ENCODE measurements at places on chromosomes 13 and 19.

DNA sequence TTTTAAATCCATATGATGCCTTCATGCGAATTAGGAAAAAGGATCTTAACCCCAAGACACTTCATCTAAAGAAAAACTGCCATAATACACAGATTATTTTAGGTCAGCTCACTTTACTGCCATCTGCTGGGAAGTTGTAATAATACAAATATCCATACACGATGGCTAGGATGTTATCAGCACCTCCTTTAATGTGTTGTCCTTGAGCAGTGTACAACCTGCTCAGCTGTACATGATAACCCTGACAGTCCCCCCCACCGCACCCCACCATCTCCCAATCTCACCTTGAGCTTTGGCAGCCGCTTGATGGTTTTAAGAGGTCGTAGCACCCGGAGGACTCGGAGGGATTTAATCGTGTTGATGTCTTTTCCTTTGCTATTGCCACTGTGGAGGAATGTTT is 112.2 kb downstream of the IER2 start:
- DNase-seq = peak; percentile 55

GRCh38 chr13:34420702-34421346 is 521.2 kb upstream of the NBEA start:
- DNase-seq = no peak

GRCh38 chr13:44350775-44351504 is 22.7 kb upstream of the SERP2 start:
- DNase-seq = no peak

GRCh38 chr13:112880221-112880641 is 88.8 kb upstream of the MCF2L start:
- DNase-seq = no peak

DNA sequence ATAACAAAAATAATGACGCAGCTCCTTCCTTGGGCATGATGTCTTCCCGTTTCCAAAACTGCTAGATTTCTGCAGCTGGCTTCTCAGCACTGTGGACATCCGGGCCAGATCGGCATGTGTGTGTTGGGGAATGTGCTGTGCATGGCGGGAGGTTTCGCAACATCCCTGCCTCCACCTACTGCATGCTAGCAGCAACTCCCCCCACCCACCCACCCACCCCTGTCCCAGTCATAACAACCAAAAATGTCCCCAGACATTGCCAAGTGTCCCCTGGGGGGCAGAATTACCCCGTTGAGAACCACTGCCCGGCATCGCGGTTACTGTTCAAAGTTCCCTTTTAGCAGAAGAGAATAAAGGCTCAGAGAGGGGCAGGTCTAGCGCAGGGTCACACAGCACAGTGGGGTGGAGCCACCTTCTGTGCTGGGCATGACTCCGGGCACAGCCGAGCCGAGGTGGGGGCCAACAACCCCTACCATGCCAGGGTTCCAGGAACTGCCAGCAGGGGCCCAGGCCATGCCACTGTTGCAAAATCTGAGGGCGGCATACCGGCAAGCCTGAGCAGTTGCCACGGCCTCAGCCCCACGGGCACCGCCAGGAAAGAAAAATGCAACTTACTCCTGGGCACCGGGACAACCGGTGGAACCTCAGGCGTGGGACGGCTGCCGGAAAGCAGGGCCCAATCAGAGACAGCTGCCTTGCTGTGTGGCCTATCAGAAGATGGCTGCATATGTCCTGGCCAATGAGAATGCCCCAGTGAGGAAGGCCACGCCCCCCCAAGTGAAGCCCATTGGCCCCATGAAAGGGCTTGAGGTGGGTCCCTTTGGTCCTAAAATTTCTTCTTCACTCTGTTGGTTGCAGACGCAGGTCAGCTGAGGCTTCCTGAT is 22.5 kb upstream of the NFIC start:
- DNase-seq = no peak

- DNase-seq = no peak
Observed at GRCh38 chr13:87798536-87798935, 127.4 kb downstream of the SLITRK5 start.

GRCh38 chr13:113338451-113338850 is 25.5 kb downstream of the GRTP1 start:
- no peak for DNase-seq

DNA sequence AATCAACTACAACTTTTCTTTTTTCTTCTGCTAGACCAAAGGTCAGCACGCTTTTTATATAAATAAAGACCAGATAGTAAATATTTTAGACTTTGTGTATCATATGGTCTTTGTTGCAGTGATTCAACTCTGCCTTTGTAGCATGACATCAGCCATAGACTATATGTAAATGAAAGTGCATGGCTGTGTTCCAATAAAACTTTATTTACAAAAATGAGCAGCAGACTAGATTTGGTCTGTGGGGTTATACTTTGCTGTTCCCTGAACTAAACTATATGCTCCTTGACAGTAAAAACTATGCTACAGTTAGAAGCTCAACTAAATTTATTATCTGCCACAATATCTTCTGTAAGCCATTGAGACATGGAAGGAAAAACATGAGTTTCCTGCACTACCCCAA is 100.0 kb downstream of the RNASEH2B start:
- no peak for DNase-seq

DNA sequence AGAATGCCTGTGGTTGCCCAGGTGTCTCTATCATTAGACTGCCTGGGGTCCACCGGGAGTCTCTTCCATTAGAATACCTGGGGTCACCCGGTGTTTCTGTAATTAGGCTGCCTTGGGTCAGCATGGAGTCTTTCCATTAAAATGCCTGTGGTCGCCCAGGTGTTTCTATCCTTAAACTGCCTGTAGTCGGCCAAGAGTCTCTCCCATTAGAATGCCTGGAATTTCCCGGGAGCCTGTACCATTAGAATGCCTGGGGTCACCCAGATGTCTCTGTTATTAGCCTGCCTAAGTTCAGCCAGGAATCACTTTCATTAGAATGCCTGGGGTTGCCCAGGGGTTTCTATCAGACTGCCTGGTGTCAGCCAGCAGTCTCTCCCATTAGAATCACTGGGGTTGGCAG is 1492.8 kb downstream of the UQCRFS1 start:
- DNase-seq = no peak

GRCh38 chr13:50512474-50513299 is 330.8 kb downstream of the DLEU7 start:
- DNase-seq = peak; percentile 57

- no peak for DNase-seq
Observed at GRCh38 chr19:4233282-4233853, 4.0 kb downstream of the EBI3 start.

DNA sequence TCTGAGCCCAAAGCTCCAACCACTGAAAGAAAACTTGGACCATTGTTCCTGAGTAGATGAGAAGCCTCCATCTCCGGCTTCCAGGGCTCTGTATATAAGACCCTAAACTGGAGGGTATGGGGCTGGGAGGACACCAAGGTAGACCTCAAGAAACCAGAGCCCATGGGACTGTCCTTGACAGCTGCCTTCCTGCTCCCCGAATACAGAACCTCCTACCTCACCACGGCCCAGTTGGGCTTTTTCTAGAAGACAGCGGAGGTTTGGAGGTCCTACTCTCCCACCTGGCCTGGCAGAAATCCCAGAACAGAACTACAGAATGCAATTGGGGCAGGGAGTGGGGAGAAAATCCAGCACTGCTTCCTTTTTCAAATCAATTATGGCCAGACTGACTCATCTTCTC is 177.3 kb upstream of the ZNF507 start:
- DNase-seq = no peak

DNA sequence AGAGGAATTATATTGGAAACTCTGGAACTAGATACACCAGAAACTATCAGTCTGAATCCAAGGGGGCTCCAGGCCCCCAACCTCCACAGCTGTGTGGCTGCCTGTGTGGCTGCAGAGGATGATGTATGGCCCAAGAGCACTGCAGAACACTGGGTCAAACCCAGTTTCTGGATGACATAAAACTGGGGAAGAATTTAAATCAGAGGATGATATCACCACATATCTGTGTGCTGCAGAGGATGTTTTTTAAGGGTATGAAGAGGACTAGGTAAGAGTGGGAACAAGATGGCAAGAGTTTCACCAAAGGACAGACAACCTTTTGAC is 226.4 kb downstream of the SUCLA2 start:
- DNase-seq = no peak

DNA sequence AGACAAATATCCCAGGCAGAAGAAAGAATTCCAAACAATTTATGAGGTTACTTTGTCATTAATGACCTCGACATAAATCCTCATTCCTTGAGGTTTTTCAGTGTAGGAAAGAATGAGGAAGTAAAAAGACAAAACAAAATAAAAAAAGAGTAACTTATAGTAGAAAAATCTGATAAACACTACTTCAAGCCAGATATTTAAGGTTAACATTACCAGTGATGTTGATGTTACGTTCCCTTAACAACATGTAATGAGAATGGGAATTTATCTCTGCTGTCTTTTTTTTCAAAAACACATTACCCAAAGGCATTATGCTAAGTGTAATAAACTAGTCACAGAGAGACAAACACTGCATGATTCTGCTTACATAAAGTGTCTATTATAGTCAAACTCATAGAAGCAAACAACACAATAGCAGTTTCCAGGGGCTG is 935.1 kb downstream of the SLITRK1 start:
- DNase-seq = no peak

DNA sequence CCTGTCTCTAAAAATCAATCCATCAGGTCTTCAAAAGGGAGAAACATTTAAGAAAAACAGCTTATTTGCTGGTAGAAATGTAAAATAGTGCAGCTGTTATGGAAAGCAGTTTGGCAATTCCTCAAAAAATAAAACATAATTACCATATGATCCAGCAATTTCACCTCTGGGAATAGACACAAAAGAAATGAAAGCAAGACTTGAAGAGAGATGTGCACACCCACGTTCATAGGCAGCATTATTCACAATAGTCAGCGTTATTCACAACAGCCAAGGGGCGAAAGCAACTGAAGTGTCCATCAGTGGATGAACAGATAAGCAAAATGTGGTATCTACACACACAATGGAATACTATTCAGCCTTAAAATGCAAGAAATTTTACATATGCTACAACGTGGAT is 45.1 kb upstream of the DOCK9 start:
- peak; percentile 78 for DNase-seq

GRCh38 chr13:106415971-106416370 is 119.5 kb downstream of the EFNB2 start:
- DNase-seq = peak; percentile 92

- DNase-seq = peak; percentile 61
Observed at GRCh38 chr19:48558018-48558684, 6.2 kb downstream of the SULT2B1 start.

GRCh38 chr13:110208116-110208515 is 98.8 kb downstream of the COL4A1 start:
- no peak for DNase-seq
